ENCODE measurements at places on chromosomes 2 and 18.

- DNase-seq, result no peak
These were observed 67.0 kb downstream of the GALR1 start for GRCh38 chr18:77316641-77317040.

- no peak for DNase-seq
These were observed 767.7 kb upstream of the GCFC2 start for GRCh38 chr2:76478266-76479035.

- DNase-seq, result no peak
These were observed 126.2 kb downstream of the TWIST2 start for GRCh38 chr2:238974081-238974480.

DNA sequence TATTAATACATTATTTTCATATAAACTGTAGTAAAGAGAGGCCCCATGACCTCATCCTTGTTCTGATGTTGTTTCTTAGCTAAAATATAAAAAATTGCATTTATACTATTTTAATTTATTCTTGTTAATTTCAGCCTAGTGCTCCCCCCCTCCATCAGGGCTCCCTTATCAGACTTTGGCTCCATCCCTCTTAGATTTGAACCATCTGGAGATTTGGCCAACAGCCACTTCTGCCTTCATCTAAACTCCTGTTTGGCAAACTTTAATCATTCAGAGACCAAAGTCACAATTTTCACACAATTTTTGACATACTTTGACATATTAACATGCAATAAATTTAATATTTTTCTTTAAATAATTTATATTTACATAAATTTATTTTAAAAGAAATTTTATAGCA is 569.3 kb downstream of the TDRD15 start:
- no peak for DNase-seq

DNA sequence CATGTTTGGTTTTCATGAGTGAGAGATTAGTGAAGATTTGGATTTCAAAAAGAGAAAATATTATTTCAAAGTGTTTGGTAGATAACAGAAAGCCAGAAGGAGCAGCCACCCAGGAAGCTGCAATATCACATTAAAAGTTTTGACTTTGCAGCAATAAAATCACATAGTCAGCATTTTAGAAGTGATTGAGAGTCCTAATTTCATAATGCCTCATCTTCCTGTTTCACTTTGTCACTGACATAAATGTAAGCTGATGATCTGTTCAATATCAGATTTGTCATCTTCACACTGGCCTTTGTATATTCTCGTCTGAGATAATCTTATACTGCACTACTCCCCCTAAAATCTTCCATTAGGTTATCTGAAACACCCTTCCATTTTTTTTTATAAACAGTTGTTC is 690.5 kb downstream of the ADCYAP1 start:
- DNase-seq, result no peak

GRCh38 chr2:223155956-223156355 is 104.0 kb downstream of the KCNE4 start:
- DNase-seq, result no peak

DNA sequence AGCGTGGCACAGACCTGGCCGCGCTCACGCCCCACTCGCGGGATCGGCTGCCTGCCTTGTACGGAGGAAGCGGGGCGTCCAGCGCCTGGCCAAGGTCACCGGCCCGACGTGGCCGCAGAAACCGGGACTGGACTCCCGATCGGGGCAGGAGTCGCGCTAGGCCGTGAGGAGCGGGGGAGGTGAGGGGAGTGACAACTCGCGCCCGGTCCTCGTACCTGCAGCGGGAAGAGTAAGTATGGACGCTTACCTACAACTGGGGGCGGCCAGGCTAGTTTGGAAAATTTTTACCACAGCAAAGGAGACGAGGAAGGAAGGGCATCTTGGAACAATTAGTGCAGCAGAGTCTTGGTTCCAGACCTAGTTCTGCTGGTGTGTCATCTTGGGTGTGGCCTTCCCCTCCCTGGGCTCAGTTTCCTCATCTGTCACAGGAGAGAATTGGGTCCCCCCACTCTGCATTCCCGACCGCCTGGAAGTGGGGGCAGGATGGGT is 693 bp downstream of the UBE2F start:
- no peak for DNase-seq

DNA sequence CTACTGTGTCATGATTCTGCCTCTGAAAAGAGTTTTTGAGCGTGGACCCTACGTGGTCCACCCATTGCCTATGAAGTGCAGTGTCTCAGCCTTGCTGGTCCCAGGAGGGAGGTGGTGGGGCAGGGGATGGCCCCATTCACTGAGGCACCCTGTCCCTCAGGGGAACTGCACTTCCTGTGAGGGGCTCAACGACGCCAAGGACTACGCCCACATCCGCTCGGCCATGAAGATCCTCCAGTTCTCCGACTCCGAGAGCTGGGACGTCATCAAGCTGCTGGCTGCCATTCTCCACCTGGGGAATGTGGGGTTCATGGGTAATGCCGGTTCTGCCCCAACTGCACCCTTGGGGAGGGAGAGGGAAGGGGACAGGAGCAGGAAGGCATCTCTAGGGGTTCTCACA is 42.5 kb downstream of the MYO7B start:
- DNase-seq, result no peak

DNA sequence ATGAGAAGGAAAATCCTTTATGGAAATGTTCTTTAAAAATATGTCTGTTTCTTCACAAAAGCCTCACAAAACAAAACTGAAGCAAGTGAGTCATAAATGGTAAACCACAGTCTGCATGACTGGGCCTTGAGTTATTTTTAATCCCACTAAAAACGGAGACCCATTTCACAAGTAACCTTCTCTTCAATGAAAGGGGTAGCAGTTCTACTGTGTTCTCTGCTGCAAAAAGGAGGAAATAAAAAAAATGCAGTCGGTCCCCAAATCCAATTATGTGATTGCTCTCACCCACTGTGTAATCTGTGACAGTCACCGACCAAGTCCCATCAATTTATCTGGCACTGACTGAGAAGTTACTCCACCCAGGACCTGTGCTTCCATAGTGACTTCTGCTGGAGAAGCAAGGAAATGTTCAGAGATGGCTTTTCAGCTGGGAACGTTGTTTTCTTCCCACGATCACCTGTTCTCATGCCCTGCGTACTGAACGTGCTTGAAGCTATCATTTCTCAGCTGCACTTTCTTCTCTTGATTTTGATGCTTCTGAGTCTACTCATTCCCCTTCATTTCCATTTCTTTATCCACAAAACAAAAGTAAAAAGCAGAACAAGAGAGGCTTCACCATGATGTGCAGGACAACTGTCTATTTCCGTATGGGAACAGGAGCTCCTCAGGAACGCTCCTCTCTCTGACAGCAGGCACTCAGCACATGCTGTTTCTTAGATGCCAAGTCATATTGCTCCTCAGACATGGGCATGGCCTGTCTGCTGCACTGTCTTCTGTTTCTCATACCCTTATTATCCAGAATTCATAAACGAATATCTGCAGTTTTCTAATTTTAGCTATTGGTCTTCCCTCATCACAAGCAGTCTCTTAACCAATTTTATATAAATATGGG is 80.0 kb upstream of the TMEM200C start:
- no peak for DNase-seq

- DNase-seq, result no peak
These were observed 35.6 kb upstream of the FBXO11 start for GRCh38 chr2:47941936-47942335.

DNA sequence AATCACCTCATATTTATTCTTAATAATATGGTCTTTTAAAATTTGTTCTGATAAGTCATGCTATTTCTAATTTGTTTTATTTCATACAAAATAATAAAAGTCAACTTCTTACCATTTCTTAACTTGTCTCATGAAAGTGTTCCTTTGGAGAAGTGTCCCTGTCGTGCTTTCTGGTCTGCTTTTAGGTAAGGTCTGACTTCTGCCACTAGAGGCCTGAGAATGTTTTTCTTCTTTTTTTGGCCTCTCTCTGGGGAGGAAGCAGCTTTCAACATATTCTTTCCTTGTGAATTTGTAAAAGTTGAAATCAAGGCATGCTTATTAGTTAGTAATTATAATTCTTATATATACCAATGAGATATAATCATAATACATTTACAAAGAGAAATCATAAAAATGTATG is 39.4 kb downstream of the MAP2 start:
- DNase-seq, result no peak

- no peak for DNase-seq
These were observed 57.4 kb downstream of the LINC00305 start for GRCh38 chr18:64091526-64091925.

- no peak for DNase-seq
These were observed 37.5 kb downstream of the PAX8 start for GRCh38 chr2:113240915-113241911.

GRCh38 chr2:188324067-188324466 is 32.4 kb downstream of the GULP1 start:
- no peak for DNase-seq

GRCh38 chr2:240466579-240467148 is 31.2 kb downstream of the GPC1 start:
- no peak for DNase-seq

DNA sequence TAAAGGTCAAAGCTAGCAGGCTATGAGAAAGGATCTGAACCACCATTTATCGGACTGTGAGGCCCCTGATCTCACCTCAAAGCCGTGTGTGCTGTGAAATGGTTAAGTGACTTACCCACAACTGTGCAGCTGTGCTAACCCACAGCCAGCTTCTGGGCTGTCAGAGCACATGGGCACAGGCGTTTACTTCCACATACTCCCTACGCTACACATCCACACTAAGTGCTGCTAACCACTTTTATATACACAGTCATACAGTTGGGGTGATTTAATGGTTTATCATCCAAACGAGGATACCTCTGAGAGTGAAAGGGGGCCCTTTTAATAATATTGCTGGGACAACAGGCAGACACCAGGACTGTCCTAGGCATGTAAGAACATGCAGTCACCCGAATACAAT is 37.3 kb downstream of the CYRIA start:
- no peak for DNase-seq

DNA sequence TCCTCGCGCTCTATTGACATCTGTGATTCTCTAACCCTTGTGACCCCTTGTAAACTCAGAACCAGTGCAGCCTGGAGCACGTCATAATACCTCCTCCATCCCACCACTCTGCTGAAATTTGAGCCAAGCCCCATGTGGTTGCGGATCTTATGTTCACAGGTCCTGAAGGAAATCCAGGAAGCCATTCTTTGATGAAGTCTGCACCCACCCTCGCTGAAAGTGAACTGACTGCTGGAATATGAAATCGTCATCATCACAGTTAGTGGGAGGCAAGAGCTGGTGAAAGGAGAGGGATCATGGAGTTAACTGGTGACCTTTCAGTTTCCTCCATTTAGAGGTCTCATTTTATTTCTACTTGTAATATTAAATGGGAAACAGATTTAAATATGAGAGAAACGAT is 21.6 kb downstream of the ZEB2 start:
- no peak for DNase-seq

- no peak for DNase-seq
These were observed 68.7 kb downstream of the MTHFD2 start for GRCh38 chr2:74267068-74267467.

- DNase-seq, result no peak
These were observed 51.8 kb downstream of the WDR7 start for GRCh38 chr18:56702946-56703345.

DNA sequence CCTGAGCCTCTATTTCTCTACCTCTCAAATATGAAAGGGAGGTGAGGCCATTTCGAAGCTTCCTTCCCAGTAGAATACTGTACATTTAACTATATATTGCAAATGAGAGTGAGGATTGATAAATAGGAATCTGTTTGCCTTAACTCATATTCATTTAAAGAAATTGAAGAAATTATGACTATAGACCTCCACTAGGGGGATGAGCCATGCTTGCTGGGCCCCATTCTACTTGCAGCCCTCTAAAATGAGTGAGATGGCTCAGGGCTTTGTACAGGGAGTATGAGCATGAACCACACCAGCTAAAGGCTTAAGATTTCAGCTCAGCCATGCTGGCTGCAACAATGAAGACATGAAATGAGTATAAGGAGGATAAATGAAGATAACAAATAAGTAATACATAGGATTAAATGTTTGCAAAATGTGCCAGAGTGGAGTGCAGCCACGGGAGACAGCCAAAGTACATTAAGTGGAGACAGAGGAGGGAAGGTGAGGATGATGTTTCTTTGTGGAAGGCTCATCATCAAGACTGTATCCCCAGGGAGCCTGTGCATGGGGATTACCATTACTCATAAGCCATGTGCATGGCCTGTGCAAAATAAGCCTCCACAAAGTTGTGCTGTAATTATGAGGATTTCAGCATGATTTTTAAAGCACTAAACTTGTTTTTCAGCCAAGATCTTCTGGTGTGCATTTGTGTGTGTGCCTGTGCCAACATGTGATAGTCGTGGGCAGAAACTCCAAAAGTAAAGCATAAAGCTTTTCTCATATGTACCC is 300.8 kb downstream of the CNTNAP5 start:
- no peak for DNase-seq

Measured in stimulated activated CD8-positive, alpha-beta memory T cell treated with anti-CD3 and anti-CD28 coated beads, Interleukin-7, amount 100 ng/mL, for 1 hour (primary cell).